Stimulated activated CD8-positive, alpha-beta memory T cell treated with anti-CD3 and anti-CD28 coated beads, Interleukin-15, amount 100 ng/mL, for 48 hours (primary cell): ENCODE measurements at places on chromosomes 3 and 15.

DNA sequence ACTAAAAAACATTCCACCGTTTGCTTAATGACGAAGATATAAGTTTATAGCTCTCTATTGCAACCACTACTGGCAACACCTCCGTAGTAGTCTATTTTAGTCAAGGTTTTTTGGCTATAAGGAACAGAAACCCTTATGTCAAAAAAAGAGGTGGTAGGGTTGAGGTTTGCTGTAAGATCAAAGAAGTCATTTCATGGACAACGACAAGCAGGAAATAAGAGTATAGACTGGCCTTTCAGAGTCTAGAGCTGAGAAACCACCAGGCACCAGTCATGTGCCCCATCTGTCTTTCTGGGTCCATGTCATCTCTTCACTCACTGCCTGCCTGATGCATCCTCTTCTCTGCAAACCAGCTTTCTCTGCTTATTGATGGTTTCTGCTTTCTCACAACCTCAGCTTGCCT is 42.7 kb downstream of the THBS1 start:
- DNase-seq, result peak; percentile 32

- DNase-seq, result no peak
These were observed 28.1 kb downstream of the NKIRAS1 start for GRCh38 chr3:23888617-23889228.

DNA sequence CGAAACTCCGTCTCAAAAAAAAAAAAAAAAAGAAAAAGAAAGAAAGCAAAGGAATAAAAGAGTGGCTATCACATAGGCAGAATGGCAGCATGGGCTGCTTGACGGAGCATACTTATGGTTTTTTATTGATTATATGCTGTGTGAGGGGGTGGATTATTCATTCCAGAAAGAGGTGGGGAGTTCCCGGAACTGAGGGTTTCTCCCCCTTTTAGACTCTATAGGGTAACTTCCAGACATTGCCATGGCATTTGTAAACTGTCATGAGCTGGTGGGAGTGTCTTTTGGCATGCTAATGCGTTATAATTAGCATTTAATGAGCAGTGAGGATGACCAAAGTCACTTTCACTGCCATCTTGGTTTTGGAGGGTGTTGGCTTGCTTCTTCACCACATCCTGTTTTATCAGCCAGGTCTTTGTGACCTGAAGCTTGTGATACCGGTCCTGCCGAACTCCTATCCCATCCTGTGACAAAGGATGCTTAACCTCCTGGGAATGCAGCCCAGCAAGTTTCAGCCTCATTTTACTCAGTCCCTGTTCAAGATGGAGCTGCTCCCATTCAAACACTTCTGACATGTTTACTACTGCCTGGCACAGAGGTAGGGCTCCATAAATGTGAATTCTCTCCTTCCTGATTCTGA is 15.8 kb upstream of the ABHD17C start:
- DNase-seq, result no peak

- no peak for DNase-seq
These were observed 50.5 kb upstream of the SEC22A start for GRCh38 chr3:123151251-123151705.

- DNase-seq, result no peak
These were observed 72.7 kb upstream of the SNRK start for GRCh38 chr3:43213631-43214030.

- peak; percentile 21 for DNase-seq
These were observed 94.7 kb upstream of the TGFBR2 start for GRCh38 chr3:30511524-30512251.

DNA sequence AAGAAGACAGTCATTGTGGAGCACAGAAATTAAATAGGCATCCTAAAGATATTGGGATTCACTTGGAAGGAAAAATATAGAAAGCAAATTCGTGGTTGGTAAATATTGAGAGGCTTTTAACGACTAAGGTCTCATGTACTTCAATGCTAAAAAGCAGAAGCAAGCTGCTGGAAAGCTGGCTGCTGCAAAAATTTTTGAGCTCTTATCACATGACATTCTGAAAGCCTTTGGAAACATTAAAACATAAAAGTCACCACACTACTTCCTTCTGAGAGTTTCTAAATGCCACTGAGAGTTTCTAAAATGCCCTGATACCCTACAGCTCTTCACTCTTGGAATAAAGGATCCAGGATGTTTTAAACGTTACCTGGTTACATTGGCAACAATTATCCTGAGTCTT is 39.0 kb upstream of the CBLB start:
- DNase-seq, result no peak

GRCh38 chr3:187878772-187879518 is 133.7 kb upstream of the BCL6 start:
- no peak for DNase-seq

- no peak for DNase-seq
These were observed 189.0 kb upstream of the MCTP2 start for GRCh38 chr15:94042180-94042928.

DNA sequence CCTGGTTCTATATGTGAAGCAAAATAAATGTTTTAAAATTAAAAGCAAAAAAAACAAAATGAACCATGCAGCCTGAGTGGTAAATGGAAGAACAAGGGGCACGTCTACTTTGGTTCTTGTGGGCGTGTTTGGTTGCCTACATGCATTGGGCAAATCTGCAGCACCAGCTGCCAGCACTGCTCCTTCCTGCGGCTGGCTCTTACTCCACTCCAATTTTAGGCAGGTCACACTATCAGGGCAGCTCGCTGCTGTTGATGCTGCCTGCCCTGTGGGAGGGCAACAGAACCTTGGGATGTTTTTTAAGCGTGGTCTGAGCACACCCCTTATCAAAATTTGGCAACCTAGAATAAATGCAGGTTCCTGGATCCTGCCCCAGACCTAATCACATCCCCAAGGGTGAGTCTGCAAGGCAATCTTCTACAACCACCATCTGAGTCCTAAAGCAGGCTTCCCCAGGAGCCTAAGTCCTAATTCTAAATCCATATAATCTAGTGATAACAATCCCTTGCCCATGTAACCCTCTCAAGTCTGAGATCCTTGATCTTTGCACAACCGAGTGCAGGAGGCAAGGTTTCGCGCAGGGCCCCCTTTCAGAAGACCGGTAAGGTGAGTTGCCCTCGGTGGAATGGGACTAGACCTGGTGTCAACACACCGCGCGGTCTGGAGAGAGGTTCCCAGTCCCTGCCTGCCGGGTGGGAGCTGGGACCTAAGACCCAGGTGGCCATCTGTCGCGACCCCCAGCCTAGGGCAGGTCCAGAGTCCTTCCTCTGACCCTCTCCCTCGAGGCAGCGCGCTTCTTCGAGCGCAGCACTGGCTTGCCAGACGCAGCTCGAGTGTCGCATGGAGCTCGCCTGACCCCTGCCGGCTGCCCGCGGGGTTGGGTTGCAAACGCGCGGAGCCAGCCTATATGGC is 15.9 kb downstream of the IVD start:
- peak; percentile 68 for DNase-seq

DNA sequence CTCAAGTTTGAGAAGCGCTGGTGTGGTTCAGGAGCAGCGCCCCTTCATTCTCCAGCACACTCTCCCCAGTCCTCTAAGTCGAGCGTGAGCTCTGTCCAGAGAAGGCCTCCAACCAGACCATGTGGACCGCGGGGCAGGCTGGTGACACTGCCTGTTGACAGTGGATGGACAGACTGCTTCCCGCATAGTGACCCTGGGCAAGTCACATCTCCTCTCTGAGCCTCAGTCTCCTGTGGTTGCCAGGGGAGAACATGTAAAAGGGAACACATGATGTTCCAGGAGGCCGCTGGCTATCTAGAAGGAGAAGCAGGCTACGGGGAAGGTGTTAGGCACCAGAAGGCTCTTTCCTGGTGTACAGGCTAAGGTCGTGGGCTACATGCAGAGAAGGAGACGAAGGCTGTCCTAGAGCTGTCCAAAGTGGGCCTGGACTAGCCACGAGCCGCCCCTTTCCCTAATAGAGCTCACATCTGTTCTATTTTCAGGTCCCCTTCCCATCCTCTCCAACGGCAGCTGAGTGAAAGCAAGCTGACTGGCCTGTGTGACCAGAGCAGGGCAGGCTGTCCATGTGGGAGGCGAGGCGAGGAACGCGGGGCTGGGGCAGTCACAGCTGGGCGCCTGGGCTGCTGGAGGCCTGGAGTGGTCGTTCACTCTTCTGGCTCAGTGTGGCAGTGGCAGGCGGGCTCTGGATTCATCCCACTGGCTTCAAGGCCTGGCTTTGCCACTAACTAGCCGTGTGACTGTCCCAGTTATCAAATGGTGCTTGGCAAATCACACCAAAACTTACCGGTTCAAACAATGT is 11.1 kb downstream of the ISG20 start:
- DNase-seq, result no peak

DNA sequence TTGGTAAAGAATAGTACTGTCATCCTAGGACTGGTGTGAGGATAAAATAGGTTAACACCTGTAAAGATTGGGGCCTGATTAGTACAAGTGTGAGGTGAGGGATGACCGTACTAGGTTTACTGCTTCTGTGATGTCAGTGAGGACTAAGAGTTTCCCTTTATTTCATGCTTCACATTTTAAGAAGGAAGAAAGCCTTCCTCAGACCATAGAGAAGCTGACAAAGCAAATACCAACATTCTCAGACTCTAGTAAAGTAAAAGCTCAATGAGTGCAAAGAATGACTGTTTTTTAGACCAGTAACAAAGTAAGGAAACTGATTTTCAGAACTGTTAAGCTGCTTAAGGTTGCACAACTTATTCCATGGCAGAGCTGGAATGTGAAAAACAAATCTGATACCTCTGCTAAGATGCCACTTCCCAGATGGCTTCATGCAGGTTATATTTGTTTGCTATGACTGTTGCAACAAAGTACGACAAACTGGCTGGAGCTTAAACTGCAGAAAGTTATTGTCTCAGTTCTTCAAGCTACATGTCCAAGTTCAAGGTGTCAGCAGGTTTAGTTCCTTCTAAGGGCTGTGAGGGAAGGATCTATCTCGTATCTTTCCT is 354.9 kb downstream of the RSL24D1 start:
- no peak for DNase-seq

GRCh38 chr3:73846951-73847350 is 222.2 kb upstream of the PDZRN3 start:
- no peak for DNase-seq

DNA sequence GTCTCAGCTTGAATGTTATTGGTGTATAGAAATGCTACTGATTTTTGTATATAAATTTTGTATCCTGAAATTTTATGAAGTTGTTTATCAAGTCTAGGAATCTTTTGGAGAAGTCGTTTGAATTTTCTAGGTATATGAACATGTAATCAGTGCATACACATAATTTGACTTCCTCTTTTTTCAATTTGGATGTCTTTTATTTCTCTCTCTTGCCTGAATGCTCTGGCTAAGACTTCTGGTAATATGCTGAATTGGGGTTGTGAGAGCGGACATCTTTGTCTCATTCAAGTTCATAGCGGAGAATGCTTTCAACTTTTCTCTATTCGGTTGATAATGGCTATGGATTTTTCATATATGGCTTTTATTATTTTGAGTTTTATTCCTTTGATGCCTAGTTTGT is 100.9 kb upstream of the MCTP2 start:
- DNase-seq, result no peak

- no peak for DNase-seq
These were observed 3.4 kb upstream of the CTNNB1 start for GRCh38 chr3:41195946-41196345.
